ENCODE measurements at places on chromosomes 5 and 9. TPM values are rescaled to one million over a fixed set of nuclear protein-coding genes. Genes with fewer than 3 reads are reported as not detected.

FOXD4 gene
- polyA plus RNA-seq: 0.42 TPM

SUSD1 gene
- polyA plus RNA-seq: 28.4 TPM

LARP1 gene
- polyA plus RNA-seq: 113 TPM

DNA sequence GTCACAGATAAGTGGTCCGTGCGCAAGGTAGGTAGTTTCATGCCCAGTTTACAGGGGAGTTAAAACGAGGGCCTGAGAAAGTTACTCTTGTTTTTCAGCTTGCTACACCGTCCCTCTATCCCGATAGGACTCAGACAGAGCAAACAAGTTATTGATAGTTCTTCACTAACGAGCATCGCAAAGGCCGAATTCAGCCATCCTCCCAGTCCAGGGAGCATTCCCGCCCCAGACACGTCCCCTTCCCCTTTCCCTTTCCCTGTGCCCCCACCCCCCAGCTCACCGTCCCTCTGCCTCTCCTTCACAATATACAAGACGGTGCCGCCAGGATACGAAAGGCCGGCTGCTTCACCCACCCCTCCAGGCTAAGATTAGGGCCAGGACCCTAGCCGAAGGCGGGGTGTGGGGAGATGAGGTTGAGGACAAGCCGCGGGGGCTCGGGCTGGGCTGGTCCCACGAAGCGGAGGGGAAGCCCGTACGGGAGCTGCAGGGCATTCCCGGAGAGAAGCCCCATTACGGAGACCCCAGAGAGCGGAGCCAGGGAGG lies 599 bp downstream of the KIAA1191 start:
- DNase-seq: no peak

DNA sequence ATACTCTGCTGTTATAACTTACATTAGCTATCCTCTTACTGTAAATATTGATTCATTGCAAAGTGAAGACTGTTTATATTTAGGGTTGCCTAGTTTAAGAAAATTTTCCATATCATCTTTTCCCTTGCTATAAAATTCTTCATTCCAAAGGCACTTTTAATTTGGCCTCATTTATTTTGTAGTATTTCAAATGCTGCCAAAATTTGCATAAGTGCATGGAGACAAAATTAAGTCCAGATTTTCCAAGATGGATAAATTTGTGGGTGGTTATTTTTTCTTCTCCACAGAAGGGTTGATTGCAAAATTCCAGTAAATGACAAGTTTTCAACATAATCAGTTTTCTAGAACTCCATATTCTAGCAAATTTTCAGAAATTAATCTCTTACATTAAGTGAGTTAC lies 141.5 kb upstream of the MTAP start:
- DNase-seq: no peak

DNA sequence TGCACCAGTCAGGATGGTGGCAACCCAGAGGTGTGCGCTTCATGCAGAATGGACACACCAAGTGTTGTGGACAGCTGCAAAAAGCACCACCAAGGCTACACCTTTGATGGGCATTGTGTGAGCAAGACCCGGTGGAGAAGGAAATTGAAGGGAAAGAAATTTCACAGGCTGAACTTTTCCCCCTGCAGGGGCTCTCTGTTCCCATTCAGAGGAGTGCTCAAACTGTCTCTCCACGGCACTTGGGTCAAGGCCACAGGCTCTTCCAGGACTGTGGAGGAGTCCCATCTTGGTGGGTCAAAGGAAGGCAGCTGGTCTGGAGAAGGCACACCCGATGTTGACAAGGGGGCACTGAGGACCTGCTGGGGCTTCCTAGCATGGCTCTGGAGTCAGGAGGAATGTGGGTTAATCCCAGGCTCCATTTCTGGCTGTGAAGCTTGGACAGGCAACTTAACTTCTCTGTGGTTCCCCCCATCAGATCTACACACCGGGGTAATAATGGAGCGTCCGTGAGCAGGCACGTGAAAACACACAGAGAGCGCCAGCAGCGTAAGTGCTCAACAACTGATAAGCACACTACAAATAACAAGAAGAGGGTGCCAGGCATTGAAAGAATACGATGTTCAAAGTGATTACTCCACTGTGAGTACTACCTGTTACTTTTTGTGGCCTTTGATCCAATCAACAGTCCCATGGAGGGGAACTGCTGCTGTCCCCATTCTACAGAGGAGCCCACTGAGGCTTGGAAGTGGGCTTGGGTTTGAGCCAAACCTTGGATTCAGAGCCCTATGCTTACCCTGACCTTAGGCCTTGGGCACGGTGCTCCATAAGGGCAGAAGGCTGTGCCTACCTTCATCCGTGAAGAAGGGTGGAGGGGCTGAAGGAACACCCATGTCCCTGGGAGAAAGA lies 34.2 kb upstream of the TIFAB start:
- no peak for DNase-seq

- DNase-seq: no peak
Measured at GRCh38 chr5:42268630-42269029, 154.6 kb upstream of the GHR start.

GRCh38 chr9:34151398-34151797 lies 24.9 kb upstream of the DCAF12 start:
- DNase-seq: no peak

DNA sequence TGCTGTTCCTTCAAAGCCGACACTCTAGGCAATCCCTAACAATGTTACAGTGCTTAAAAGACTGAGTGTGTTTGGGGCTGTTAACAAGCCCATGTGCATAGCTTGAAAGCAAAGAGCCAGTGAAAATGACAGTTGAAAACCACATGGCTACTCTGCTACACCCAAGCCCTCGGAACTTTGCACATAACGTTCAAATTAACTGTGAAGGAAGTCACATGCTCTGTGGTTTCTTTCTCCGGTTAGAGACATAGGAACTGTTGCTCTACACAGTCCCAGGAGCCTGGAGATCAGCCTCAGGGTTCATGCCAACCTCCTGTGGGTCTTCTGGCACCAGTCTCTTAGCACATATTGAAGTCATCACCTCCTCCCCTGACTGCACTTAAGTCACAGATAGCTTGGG lies 51.1 kb downstream of the C9orf152 start:
- no peak for DNase-seq

DNA sequence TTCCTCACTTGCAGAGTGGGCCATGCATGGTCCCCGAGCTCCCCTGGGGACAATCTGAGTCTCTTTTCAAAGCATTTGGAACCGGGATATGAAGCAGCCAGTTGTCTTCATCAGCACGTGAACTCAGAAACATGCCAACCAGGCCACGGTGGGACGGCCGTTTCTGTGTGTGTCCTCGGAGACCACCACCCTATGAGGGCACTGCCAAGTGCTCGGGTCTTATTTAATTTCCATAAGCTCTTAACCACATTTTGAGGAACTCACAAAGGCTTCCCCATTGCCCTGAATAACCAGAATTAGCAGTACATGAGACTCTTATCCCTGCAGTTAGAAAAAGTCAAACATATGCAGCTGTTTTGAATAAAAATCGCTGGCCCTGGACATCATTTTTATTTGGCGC lies 60.1 kb downstream of the OTULIN start:
- DNase-seq: no peak

- no peak for DNase-seq
Measured at GRCh38 chr9:133737071-133737773, 930 bp downstream of the SARDH start.

GRCh38 chr5:66255714-66256113 lies 111.6 kb downstream of the SREK1 start:
- DNase-seq: no peak

DNA sequence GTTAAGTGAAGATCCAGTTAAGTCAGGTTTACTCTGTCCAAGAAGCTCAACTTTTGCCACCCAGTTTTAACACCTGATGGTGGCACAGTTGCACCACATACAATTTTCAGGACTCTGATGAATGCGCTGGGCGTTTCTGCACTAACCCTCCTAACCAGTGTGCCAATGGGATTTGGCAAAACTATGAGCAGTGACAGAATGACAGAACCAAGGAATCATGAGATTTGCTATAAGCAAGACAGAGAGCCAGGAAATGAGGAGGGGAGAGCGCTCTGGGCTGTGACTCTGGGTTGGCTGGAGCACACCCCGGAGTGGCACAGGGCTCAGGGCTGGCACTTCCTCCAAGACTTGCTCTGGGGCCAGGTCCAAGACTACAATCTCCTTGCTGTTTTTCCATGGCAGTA lies 84.1 kb downstream of the SH3PXD2B start:
- DNase-seq: no peak

DNA sequence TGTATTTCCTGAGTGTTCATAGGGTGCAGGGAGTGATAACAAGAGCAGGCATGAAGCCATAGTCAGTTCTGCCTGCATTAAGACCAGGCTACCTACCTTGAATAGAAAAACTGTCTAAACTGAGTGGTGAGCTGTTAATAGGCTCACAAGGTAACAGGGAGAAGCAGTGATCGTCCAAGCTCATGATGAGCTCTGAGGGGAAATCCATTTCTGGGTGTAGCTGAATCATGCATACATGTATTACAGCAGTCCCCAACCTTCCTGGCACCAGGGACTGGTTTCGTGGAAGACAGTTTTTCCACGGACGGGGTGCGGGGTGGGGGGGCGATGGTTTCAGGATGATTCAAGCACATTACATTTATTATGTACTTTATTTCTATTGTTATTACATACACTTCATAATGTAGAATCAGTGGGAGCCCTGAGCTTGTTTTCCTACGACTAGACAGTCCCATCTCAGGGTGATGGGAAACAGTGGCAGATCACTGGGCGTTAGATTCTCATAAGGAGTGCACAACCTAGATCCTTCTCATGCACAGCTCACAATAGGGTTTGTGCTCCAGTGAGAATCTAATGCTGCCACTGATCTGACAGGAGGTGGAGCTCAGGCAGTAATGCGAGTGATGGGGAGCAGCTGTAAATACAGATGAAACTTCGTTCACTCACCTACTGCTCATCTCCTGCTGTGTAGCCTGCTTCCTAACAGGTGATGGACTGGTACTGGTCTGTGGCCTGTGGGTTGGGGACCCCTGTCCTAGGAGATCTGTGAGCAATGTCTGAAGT lies 100.0 kb upstream of the IL6ST start:
- no peak for DNase-seq

All from large intestine (tissue), 12 donors.